Motor neuron (in vitro differentiated cells): ENCODE measurements at places on chromosomes 11 and 22.

GRCh38 chr11:34149786-34150185, 44.4 kb downstream of the NAT10 start:
- ATAC-seq: peak; percentile 14

DNA sequence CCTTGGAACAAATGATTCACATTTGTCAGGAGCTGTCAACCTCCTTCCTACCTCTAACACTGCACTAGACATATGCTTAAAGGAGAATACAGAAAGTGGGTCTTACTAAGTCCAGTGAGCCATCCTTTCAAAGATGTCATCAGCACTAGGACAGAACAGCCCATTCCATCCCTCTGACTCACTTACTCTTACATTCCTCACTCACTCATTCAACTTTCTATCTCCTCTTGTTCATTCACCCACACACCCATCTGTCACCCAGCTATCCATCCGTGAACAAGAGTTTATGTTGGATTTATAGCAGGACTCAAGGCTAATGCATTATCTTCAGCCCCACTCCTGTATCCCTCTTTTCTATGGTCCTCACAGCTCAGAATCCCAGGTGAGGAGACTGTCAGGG, 9.1 kb downstream of the INSC start:
- ATAC-seq: peak; percentile 20

- ATAC-seq: peak; percentile 8
These were observed 58.9 kb downstream of the FLRT1 start for GRCh38 chr11:64094463-64095260.

- no peak for ATAC-seq
These were observed 28.4 kb downstream of the PC start for GRCh38 chr11:66929753-66930152.

- no peak for ATAC-seq
These were observed 274.6 kb downstream of the TBC1D22A start for GRCh38 chr22:47036936-47037485.

DNA sequence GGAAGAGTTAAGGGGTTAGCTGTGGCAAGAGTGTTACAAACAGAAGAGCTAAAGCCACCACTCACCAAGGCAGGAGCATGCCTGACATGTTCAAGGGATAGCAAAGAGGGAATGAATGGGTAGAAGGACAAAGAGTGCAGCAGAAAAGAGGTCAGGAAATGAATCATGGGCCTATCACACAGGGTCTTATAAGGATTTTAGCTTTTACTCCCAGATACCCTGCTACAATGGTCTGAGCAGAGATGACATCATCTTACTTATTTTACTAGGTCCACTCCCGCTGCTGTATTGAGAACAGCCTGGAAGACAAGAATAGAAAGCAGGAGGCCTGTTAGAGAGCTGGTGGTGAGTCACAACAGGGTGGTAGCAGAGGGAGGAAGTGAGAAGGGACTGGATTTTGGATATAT, 9.8 kb downstream of the TRAF6 start:
- ATAC-seq: peak; percentile 100

DNA sequence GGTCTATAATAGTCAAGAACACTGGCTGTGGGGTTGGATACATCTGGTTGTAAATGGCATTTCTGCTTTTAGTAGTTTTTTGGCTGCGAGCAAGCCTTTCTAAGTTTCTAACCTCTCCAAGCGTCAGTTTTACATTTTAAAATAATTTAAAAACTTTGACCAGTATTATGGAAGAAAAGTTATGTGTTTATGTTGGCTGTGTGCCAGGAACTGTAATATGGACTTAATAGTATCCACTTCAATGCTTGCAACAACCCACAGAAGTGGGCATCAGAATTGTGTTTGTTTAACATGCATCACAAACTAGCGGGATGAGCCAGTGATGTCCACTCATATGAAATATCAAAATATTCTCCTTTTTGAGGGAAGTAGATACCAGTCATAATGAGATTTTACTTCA, 844.2 kb downstream of the JRKL start:
- ATAC-seq: no peak

DNA sequence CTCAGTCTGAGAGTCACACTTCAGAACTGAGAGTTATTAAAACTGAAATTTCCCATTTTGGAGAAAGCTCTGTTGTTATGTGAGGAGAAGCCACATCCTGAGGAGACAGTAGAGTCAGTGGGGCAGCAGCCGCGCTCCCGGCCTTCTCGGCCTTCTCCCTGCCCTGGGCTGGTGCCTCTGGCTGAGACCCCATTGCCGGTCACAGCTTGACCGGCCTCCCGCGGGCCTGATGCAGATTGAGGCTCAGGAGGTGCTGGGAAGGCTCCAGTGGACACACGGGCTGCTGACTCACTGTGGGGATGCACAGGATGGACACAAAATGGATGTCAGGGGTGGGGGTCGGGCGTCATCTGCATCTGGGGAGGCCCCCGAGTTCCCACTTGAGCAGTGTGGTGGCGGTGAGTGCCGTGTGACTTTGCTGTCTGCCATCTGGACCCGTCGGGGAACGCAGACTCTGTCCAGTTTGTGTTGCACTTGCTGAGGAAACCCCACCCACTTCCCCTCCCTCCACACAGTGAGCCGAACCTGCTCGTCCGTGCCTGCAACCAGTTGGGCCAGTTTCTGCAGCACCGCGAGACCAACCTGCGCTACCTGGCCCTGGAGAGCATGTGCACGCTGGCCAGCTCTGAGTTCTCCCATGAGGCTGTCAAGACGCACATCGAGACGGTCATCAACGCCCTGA, 50.1 kb downstream of the MUC6 start:
- ATAC-seq: no peak

- no peak for ATAC-seq
These were observed 3.7 kb downstream of the ILK start for GRCh38 chr11:6607190-6607795.

- peak; percentile 89 for ATAC-seq
These were observed 133.5 kb downstream of the RBFOX2 start for GRCh38 chr22:35894937-35895708.

GRCh38 chr11:27626269-27626937, 73.9 kb downstream of the BDNF start:
- no peak for ATAC-seq

DNA sequence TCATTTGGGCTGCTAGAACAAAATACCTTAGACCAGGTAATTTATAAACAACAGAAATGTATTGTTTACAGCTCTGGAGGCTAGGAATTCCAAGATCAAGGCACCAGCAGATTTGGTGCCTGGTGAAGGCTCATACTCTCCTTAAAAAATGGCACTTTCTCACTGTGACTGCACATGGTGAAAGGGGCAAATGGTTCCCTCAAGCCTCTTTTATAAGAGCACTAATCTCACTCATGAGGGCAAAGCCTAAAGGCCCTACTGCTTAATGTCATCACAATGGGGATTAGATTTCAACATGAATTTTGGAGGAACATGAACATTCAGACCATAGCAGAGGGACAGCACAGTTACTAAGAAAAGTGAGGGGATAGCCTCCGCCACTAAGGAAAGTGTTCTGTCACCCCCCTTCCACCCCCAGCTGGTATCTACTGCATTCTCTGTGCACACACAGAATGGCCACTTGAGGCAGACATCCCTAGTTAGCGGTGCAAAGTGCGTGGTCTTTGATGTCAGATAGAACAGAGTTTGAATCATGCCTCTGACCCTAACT, 47.2 kb upstream of the CEP295 start:
- ATAC-seq: no peak

GRCh38 chr11:3834664-3835461, 5.9 kb downstream of the RHOG start:
- peak; percentile 49 for ATAC-seq

GRCh38 chr11:76734456-76735420, 48.4 kb upstream of the TSKU start:
- ATAC-seq: peak; percentile 48

DNA sequence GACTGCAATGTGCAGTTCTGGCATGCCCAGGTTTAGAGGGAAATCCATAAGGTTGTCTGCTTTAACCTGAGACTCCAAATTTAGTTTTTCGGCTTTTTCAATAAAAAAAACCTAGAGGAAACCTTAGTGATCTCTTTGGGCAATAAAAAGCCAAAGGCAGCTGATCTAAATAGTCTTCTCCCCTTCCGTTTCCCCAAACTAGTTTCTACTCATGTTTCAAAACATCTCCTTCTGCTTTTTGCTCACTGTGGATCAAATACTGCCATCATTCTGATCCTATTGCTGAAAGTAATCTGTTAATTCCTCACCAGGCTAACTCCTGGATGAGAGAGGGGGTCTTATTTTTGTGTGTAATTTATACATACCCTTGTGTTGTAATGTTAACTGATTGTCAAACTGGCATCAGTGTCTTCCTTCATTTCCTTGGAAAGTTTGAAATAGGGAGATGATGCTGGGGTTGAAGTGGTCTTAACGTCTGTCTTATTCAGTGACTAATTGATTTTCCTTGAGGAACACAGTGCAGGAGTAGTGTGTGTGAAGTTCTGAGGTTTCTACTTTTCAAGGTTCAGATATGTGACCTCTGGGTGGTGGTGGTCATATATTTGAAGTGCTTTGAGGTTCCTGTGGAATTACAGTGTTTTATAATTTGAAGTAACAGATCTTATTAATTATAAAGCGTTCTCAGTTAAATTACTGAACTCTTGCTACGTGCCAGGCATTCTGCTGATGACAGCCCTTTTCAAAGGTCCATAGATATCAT, 55.0 kb downstream of the ARHGAP42 start:
- ATAC-seq: no peak

DNA sequence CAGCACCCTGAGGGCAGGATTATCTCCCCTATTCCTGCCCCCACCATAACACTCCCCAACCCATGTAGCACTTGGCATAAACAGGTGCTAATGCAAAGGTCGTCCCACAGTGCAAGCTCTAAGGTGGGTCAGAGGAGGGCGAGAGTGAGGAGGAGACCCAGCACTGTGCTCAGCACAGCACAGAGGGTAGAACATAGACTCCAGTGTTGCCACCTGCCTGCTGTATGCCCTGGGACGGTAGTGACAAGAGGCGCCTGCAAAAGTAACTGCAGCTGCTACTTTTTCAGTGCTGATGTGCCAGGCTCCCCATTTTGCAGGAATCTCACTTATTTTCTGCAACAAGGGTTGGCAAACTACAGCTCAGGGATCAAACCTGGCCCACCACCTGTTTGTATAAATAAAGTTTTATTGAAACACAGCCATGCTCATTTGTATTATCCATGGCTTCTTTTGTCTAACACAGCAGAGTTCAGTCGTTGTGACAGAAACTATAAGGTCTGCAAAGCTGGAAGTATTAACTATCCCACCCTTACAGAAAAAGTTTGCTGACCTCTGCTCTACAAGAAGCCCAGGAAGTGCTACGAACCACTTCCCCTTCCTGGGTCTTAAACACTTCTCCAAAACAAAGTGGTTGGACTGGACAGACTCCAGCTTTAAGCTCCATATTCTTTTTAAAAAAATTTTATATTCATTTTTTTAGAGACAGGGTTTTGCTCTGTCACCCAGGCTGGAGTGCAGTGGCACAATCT, 16.9 kb upstream of the CDC42BPG start:
- no peak for ATAC-seq

GRCh38 chr22:43861529-43861928, 784 bp downstream of the SULT4A1 start:
- peak; percentile 52 for ATAC-seq

DNA sequence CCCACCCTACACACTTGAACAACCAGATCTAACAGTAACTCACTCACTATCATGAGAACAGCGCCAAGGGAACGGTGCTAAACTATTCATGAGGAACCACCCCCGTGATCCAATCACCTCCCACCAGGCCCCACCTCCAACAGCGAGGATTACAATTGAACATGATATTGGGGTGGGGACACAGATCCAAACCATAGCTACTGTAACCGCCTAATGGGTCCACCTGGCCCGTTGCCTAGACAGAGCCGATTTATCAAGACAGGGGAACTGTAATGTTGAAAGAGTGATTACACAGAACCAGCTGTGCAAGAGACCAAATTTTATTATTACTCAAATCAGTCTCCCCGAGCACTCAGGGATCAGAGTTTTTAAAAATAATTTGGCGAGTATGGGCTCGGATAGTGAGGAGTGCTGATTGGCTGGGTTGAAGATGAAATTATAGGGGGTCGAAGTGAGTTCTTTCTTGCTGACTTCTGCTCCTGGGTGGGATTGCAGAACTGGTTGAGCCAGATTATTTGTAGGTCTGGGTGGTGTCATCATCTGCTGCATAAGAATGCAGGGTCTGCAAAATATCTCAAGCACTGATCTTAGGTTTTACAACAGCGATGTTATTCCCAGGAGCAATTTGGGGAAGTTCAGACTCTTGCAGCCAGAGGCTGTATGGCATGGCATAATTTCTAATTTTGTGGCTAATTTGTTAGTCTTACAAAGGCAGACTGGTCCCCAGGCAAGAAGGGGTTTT, 17.9 kb upstream of the ZC3H12C start:
- no peak for ATAC-seq

DNA sequence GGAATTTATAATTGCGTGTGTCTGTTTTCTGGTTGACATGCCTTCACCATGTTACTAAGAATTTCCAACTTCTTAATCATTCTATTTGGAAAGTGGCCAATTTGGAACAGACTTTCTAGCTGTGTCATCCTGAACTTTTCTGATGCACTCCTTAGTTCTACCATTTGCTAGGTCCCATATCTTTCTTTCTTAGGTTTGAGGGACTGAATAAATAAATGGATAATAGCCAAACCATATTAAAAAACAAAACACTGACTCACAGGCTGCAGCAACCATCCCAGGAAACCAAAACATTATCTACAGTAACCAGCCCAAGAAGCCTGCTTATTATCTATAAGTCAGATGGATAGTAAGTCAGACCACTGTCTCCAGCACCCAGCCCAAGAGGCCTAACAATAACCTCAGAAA, 57.5 kb upstream of the PLET1 start:
- no peak for ATAC-seq

DNA sequence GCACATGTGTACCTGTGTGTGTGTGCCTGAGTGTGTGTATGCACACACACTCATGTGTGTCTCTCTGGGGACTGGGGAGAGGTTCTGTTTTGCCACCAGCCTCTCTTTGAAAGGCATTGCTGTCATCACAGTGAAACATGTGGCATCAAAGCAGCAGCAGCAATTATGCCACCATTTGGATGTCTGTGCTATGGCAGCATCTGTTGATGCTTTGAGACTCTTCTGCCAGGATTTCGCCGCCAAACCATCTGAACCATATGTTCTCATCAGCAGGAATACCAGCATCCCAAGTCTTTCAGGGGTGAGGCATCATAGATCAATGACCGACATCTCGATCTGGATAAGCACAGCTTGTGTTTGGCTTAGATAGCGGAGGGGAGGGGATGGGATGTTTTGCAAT, 168.6 kb downstream of the FAT3 start:
- ATAC-seq: no peak

- no peak for ATAC-seq
These were observed 541.9 kb upstream of the ANO5 start for GRCh38 chr11:21650961-21651360.

DNA sequence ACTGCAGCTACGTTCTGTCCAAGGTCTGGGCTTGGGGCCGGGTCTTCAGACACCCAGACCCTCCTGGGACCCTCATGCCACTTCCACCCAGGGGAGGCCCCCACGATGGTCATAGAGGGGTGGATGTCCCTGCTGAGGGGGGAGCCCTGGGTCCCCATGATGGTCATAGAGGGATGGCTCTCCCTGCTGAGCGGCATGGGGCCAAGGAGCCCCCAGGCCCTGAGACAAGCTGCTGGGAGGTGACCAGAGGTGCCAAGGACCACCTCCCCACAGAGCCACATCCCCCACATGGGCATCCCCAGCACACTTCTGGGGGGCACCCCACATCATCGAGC, 7.2 kb downstream of the MUC5B start:
- no peak for ATAC-seq

GRCh38 chr11:78040691-78041379, 17.8 kb upstream of the KCTD14 start:
- no peak for ATAC-seq
